ENCODE measurements at places on chromosomes 2 and 18. TPM values are rescaled to one million over a fixed set of nuclear protein-coding genes. Genes with fewer than 3 reads are reported as not detected.

Gene RUFY4
- not detected for total RNA-seq

Gene LIMS2
- total RNA-seq = 2.5 TPM

Gene SLC5A7
- total RNA-seq = not detected

Gene SPP2
- total RNA-seq = not detected

Gene MATN3
- 3.5 TPM for total RNA-seq

Gene AFG3L2
- total RNA-seq = 39.8 TPM

Gene CFC1
- not detected for total RNA-seq

Gene ABHD1
- total RNA-seq = not detected

Gene STK11IP
- 13.0 TPM for total RNA-seq

Gene AMER3
- not detected for total RNA-seq

Data from myometrial cell (primary cell).